Melanocyte of skin (primary cell): ENCODE measurements at places on chromosomes 3 and 15. TPM values are rescaled to one million over a fixed set of nuclear protein-coding genes. Genes with fewer than 3 reads are reported as not detected.

Gene PLA2G4D
- not detected in 2 replicates for total RNA-seq

Gene DTX3L
- 125 and 142 TPM in 2 replicates for total RNA-seq

Gene PLSCR4
- 6.5 and 33.1 TPM in 2 replicates for total RNA-seq

Gene DUOXA1
- total RNA-seq: not detected in 2 replicates
